ENCODE measurements at places on chromosomes 3 and 15.

- DNase-seq = no peak
Observed at GRCh38 chr3:56887402-56888025, 85.8 kb upstream of the ARHGEF3 start.

DNA sequence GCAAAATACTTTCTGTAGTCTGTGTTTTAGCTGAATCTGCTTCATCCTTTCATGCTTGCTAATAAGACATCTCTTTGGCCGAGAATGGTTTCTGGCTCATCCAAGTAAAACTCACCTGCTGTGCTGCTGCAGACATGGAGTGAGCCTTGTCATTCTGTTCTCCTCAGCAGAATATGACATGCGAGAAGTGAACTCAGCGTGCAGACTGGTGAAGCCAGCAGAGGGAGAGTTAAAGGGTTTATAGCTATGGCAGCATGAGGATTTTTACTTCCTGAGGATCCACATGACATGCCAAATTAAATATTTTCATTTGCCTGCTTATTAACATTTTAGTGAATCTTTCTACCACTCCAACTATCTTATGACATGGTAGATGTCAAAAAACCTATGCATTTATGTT is 658.4 kb upstream of the NECTIN3 start:
- peak; percentile 11 for DNase-seq

DNA sequence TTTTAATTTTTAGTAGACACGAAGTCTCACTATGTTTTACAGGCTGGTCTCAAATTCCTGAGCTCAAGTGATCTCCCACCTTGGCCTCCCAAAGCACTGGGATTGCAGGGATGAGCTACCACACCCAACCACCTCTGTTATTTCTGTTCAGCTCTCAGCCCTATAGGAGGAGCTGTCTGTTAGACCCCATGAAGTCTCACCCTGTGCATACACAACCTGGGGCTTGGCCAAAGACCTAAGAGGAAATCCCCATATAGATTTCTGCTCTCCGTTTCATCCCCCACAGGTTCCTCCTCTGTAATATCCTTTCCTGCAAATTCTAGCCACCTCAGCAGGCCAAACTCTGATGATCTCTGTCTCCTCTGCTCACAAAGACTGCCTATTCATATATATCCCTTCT is 56.6 kb upstream of the CTDSPL2 start:
- no peak for DNase-seq

DNA sequence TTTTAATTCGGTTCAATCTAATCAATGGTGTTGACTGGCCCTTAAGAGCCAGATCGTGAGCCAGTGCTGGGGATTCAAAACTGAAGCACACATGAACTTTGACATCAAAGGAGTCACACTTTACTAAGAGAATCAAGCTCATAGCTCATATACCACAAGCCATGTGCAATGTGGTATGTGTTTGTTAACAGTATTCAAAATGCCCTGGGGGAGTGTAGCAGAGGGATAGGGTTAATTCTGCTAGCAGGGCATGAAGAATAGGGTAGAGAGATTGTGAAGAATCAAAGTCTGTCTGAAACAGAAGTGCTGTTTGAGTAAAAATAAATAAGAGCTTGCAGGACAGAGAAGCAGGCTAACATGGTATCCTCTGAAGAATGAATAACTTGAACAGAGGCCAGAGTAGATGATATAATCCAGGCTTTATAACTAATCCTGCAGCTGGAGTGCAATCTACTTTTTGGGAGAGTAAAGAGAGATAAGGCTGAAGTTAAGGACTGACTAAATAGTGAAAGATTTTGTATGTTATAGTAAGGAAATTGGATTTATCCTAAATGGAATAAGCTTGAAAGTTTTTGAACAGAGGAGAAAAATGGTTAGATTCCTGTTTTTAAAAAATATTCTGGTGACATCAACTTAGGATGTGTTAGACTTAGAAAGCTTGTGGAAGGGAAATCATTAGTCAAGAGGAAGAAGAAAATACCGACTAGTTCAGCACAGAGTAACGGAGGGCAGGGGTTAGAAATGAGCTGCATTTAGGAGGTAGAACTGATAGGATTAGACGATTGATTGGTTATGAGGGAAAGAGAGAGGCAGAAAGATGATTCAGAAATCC is 292.0 kb downstream of the NFKBIZ start:
- DNase-seq = no peak

- no peak for DNase-seq
Observed at GRCh38 chr3:14158370-14158769, 20.0 kb downstream of the XPC start.

- no peak for DNase-seq
Observed at GRCh38 chr3:38949994-38950393, 101.8 kb downstream of the SCN11A start.

GRCh38 chr3:77325702-77326101 is 285.8 kb downstream of the ROBO2 start:
- no peak for DNase-seq

DNA sequence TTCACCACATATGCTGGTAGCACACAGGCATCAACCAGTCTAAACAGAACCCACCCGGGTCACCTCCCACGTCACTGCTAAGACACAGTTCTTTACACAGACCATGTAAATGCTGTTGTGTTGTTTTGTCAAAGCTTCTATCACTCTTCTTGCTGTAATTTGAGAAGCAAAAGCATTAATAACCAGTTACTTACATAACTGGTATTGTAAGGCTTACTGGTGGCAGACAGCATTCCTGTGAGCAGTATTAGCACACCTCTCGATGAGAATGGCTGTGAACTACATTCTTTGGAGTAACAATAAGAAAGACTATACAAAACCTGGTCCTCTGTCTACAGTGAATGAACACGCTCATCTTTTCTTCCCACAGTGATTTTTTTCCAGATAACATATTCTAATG is 479.2 kb downstream of the LPP start:
- DNase-seq = no peak

DNA sequence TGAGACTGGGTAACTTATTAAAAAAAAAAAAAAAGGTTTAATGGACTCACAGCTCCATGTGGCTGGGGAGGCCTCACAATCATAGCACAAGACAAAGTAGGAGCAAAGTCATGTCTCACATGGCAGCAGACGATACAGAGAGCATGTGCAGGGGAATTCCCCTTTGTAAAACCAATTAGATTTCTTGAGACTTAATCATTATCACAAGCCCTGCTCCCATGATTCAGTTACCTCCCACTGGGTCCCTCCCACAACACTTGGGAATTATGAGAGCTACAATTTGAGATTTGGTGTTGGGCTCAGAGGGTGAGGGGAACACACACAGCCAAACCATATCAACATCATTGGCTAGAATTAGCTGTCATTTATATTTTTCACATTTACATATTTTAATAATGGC is 221.0 kb downstream of the RSRC1 start:
- no peak for DNase-seq

GRCh38 chr3:14262212-14262611 is 83.6 kb downstream of the LSM3 start:
- DNase-seq = no peak

All from pons (tissue), 1 donor.